ENCODE measurements at places on chromosomes 4 and X.
A peak's percentile ranks its signal among the peaks of the same experiment; 100 is the strongest.

GRCh38 chr4:17469931-17470674 lies 41.8 kb downstream of the QDPR start:
- DNase-seq = no peak

DNA sequence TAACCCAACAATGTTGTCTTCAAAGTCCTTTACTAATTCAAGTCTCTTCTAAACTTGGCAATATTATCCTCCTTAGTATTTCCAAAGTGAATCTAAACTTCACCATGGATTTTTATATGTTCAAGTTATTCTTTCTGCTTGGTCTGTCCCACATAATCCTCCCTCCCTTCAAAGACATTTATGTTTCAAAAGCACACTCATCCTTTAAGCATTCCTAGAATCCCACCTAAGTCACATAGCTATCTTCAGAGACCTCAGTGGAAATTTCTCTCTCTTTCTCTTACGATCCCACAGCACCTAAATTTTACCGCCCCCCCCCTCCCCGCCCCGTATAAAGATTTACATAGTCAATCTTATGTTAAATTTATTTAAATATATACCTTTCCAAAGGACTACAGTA lies 314.9 kb upstream of the GRIA3 start:
- DNase-seq = no peak

- no peak for DNase-seq
These were observed 45.4 kb upstream of the CTAG2 start for GRCh38 chrX:154698630-154699248.

- peak; percentile 88 for DNase-seq
These were observed 496 bp upstream of the GAB1 start for GRCh38 chr4:143335979-143336780.

DNA sequence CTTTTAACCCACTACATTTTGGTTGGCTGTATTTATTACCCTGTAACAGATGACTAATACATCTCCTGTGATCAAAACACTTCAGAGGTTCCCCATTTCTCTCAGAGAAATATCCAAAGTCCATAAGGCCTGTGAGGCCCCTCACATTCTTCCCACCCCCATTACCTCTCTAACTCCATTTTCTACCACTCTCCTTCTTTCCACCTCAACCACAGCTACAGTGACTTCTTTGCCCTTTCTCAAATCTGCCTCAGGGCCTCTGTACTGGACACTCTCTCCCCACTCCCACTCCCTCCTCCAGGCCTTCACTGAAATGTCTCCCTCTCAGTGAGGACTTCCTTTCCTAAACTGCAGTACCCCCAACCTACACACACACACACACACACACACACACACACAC lies 8.4 kb upstream of the TMEM144 start:
- no peak for DNase-seq

- DNase-seq = peak; percentile 40
These were observed 122.5 kb downstream of the NFKB1 start for GRCh38 chr4:102623622-102624021.

DNA sequence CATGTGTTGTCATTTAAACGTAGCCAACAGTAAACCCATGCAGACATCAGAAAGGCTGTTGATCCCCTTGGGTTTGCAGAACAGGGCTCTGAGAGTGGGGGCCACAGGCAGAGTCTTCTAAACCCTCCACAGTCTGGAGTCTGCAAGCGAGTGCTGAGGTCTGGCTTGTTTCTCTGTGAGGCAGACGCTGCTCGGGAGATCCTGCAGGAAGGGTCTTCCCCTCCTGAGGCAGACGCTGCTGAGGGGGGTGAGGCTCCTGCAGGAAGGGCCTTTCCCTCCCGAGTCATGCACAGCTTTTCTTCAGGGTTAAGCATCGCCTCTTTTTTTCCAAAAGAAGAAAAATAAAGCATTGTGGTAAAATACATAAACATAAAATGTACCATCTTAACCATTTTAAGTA lies 17.1 kb upstream of the PDE6B start:
- no peak for DNase-seq

DNA sequence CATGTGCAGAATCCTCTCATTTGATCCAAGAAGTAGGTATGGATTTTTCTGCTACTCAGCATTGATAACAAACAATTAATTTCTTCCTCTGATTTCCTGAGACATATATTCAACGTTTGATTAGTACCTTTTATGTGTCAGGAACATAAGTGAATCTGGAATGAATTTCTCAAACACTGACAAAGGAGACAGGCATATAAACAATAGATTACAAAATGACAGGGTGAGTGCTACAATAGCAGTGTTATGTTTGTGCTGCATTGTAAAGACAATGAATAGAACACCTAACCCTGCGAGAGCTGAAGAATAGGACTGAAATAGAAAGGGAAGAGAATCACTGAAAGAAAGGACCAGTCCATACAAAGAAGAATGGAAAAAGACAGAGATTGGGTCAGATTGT lies 52.9 kb downstream of the ARHGAP24 start:
- DNase-seq = no peak

DNA sequence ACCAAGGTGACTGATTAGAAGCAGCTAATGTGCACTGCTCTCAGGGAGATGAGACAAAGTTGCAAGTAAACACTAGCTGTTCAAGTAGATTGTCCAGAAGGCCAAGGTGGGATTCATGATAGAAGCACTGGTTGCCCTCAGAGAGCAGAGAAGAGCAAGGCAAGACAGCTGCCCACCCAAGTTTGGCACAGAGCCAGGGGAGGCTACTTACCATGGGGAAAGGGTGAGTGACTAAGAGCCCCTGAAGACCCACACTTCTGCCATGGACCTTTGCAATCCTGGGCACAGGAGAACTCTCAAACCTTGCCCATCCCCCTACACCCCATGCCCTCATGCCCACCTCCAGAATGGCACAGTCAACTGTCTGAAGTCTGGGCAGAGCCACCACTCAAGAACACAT lies 68.3 kb downstream of the SPIN4 start:
- no peak for DNase-seq

DNA sequence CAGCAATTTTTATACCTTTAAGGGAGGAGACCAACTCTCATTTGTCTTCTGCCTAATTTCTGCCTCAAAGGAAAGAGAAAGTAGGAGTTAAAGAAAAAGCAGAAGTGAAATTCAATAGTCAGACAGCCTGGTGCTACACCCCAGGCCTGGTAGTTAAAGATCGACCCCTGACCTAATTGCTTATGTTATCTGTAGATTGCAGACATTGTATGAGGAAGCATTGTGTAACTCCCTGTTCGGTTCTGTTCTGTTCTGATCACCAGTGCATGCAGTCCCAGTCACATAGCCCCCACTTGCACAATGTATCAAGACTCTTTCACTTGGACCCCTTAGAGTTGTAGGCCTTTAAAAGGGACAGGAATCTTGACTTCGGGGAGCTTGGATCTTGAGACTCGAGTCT lies 335.9 kb upstream of the AR start:
- DNase-seq = no peak

GRCh38 chr4:134141728-134142127 lies 59.9 kb downstream of the PABPC4L start:
- DNase-seq = no peak

Measured in substantia nigra (tissue), 51 donors.